ENCODE measurements at places on chromosomes 4 and X.

GRCh38 chr4:87624698-87625097, 16.4 kb downstream of the DSPP start:
- no peak for DNase-seq

DNA sequence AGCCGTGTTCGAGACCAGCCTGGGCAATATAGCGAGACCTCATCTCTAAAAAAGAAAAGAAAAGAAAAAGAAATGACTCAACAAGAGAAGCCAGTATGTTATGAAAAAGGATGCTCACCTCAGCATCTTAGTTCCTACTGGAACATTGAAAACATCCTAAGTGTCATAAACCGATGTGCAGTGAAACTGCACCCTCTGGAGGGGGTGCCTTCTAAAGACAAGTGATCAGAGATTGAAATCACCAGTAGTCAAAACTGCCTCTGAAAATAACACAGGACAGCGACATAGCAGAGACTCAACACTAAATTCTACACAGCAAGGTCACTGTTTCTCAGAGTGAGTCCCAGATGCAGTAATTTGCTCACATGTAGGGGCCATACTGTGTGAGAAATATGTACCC, 28.0 kb upstream of the ATP6AP2 start:
- no peak for DNase-seq

GRCh38 chr4:89981789-89982334, 87.2 kb downstream of the MMRN1 start:
- DNase-seq = no peak

GRCh38 chr4:26197018-26197779, 123.6 kb upstream of the RBPJ start:
- peak; percentile 39 for DNase-seq

DNA sequence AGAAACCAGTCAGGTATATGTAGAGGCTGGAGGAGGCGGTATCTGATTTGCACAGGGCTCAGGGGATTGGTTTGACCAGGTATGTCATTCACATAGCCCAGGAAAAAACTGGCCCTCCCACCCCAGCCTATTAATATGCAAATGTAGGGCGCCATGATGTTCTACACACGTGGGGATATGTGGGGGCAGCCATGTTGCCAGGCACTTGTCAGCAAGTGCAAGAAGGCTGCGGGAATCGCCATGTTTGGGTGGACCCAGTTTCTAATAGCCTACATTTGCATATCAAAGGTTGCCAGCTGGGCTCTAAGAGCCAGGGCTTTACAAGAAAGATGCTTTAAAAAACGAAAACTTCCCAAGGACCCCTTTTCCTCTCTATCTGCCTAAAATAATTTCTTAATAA, 335.1 kb downstream of the SMARCA1 start:
- DNase-seq = no peak

DNA sequence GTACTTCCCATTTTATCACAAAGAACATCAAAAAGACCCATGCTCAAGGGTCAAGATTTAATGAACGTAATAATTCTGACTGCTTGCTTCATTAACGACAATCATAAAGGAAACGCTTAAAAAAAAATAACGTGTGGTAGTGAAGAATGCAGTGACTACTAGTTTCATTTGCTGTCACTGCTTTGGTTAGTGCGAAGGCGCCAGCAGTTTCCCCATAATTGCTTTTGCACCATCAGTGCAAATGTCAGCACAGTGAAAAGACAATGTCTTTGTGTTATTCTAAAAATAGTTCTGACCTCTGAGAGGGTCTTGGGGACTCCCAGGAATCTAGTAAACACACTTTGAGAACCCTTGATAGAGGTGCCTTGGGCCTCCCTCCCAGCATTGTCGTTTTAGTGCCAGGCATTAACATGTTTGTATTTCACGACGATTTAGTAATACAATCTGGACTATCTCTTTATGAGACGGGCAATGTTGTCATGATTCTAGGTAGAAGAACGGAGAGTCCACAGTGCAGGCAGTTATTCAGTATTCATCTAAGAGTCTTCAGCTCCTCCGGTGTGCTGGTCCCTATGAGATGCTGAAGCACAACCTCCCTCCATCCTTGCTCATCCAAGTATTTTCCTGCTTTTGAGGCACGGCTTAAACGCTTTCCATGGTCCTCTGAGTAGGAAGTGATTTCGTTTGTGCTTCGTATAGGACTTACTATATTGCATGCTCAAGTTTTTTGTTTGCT, 71.0 kb downstream of the AFF1 start:
- no peak for DNase-seq

DNA sequence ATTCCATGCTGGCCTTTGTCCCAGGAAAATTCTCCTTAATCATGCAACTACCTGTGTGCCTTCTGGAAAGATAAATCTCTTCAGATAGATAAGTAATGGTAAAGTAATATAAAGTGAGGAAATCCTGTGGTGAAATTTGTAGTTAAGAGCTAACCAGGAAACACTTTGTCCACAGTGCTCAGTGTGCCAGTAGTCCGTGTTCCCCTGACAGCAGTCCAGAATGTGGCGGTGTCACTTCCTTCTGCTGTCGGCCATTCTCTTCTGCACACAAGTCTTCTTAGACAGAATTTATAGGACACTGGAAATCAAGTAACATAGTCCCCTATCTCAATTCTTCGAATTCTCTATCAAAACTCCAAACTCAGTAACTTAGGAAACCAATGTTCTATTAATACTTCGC, 5.7 kb upstream of the CXXC4 start:
- no peak for DNase-seq

GRCh38 chr4:146742416-146742815, 103.7 kb downstream of the POU4F2 start:
- DNase-seq = no peak

GRCh38 chr4:67343199-67343598, 202.1 kb downstream of the CENPC start:
- DNase-seq = no peak

GRCh38 chr4:163048447-163048846, 118.2 kb downstream of the NAF1 start:
- no peak for DNase-seq

- DNase-seq = no peak
Measured at GRCh38 chr4:110617646-110618580, 5.0 kb downstream of the PITX2 start.

GRCh38 chr4:153113061-153113837, 91.0 kb upstream of the TRIM2 start:
- DNase-seq = no peak

GRCh38 chr4:26822546-26822945, 38.1 kb upstream of the STIM2 start:
- no peak for DNase-seq

GRCh38 chr4:119693126-119693525, 64.5 kb upstream of the PDE5A start:
- no peak for DNase-seq

DNA sequence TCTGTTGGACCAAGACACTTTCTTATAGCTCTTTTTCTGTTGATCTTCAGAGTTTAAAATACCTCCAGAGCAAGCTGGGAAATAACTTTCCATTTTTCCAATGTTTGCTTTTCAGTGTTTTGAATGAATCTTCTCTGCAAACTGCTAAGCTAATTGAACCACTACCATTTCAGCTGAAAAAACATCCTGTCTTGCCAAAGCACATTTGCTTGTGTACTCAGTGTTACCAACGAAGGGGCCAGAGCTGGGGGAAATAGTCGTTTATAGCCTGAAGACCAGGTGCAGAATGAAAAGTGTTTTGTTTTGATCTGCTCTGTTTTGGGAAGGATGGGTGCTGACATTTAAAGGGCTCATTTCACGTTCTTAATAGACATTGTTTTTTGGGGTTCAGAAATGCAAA, 88.4 kb upstream of the CLNK start:
- no peak for DNase-seq

DNA sequence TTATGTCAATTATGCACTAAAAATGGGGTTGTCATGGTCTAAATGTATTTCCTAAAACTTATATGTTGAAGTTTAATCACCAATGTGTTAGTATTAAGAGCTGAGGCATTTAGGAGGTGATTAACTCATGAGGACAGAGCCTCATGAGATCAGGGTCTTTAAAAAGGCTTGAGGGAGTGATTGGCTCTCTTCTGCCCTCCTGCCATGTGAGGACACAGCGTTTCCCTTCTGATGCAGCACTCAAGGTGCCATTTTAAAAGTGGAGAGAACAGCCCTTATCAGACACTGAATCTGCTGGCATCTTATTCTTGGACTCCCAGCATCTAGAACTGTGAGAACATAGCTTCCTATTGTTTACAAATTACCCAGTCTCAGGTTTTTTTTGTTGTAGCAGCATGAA, 581.7 kb downstream of the KCNIP4 start:
- no peak for DNase-seq

DNA sequence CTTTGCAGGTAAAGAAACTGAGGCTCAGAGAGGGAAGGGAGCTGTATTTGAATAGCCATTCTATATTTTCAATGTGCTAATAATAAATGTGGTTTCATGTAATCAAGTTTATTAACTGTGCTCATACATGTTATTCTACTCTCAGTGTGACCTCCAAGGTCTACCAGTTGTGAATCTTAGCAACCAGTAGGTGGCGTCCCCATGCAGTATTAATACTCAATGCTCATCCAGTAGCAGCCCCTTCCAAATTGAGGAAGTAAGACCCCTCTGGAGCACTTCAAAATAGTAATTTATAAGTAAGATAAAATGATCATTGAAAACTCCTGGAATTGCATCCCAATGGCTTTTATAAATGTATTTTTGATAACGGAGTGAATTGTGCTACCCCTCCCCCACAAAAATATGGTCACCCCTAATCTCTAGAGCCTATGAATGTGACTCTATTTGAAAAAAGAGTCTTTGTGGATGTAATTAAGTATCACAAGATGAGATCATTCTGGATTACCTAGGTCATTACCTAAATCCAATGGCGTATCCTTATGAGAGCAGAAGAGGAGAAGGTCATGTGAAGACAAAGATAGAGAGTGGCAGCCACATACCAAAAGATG, 20.4 kb upstream of the SEPSECS start:
- DNase-seq = no peak

GRCh38 chr4:15717086-15717485, 14.2 kb downstream of the BST1 start:
- DNase-seq = no peak

DNA sequence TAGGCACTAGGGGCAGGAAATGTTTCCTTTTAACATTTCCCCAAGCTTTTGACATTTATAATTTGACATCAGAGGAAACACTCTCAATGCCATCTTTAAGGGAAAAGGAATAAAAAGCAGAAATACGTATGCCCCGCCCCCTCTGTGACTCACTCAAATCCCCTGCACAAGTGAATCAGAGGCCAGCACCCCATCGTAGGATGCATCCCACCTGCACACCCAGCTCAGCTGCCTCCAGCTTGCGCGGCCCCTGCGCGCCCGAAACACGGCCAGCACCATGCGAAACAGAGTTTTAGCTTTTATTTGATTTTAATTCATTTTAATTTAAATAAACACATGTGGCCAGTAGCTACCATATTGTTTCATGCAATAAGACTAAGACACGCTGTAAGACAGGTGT, 29.5 kb downstream of the ABLIM2 start:
- DNase-seq = no peak

- DNase-seq = no peak
Measured at GRCh38 chr4:185112104-185112503, 31.0 kb upstream of the SLC25A4 start.

- DNase-seq = no peak
Measured at GRCh38 chr4:143599827-143600226, 86.3 kb downstream of the SMARCA5 start.

GRCh38 chr4:74018771-74019170, 19.7 kb downstream of the CXCL3 start:
- DNase-seq = no peak
